ENCODE measurements at places on chromosomes 3 and 15.

DNA sequence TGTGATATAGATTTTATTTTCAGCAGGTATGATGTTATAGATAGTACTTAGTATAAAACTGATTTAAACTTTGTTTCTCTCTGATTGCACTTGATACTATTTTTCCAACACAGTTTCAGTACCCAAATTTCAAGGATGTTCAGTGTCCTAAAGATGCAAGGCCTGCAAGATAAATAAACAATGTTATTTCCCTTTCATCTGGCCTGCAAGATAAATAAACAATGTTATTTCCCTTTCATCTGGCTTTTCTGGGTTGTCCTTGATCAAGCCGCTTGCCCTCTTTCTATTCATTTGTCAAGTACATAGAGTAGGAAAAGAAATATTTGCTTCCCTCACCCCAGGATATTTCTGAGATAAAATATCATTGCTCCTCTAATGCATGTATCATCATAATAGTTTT, 571.0 kb downstream of the FGF12 start:
- DNase-seq: no peak

GRCh38 chr3:196179380-196180308, 31.6 kb downstream of the ZDHHC19 start:
- peak; percentile 67 for DNase-seq

DNA sequence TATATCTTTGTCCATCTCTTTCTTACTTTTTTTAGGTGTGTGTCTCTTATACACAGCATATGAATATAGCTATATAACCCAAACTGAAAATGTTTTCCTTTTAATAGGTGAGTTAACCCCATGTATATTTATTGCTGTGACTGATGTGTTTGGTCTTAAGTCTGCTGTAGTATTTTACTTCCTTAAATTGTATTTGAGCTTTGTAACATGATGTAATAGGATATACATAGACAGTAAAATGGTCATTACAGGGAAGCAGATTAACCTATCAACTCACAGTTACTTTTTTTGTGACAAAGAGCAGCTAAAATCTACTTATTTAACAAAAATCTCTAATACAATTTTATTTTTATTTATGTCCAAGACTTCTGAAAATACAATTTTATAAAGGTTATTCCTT, 51.8 kb upstream of the CDAN1 start:
- no peak for DNase-seq

- DNase-seq: no peak
These were observed 5.3 kb downstream of the ULK4 start for GRCh38 chr3:41956574-41956973.

DNA sequence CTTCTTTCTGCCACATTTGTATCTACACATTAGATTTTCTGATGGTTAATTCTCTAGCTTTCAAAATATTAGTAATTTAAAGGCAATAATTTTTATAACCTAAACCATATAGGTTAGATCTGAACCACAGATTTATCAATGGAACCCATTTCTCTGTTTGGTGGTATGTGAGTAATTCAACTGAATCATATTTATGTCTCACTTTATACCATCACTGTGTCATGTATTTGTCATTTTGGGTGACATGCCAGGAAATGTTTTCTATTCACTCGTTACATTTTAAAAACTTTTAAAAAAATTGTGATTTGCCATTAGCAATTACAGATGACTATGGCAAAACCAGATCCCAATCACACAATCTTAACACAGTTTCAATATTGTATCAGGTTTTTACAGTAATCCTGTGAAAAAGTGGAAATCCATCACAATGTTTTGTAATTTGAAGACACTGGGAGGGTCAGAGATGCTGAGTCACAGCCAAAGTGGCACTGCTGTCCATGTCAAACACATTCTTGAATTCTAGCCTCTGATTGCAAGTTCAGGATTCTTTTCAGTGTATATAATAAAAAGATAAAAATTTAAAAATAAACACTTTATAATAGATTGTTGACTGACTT, 356.0 kb upstream of the RBMS3 start:
- DNase-seq: no peak

DNA sequence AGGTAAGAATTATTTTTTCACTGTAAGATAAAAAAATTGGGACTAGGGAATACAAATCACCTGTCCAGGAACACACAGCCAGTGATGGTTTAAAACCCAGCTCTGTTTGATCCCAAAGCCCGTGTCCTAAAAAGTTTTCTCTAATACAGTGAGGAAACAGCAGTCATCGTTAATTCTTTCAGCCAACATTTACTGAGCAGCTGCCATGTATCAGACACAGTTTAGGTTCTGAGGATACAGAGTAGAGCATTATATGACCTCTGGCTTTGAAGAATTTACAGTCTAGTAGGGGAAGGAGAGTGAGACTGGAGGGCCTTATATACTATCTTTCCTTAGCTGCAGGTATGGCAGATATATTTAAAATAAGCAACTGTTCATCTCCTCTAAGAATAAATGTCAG, 82.7 kb downstream of the KCNMB2 start:
- DNase-seq: no peak

GRCh38 chr3:12557473-12558100, 700 bp downstream of the MKRN2 start:
- DNase-seq: no peak

DNA sequence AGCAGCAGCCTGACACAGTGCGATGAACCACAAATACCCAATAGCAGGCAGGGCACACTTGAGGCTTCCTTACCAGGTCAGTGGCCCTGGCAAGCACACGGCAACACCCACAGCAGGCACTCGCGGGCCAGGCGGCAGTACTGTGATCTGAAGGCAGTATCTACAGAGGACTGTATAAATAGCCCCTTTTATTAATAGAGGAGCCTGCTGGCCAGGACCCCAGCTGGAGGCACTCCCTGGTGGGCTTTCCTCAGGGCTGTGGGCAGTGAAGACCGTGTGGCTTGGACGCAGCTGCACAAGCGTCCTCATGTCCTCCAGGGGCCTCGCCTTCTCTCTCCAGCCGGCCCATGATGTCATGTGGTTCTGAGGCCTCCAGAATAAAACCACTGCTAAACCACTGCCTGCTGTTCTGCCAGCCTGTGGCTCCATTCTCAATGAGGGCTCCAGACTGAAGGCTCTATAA, 44.1 kb downstream of the LRIG1 start:
- DNase-seq: no peak

DNA sequence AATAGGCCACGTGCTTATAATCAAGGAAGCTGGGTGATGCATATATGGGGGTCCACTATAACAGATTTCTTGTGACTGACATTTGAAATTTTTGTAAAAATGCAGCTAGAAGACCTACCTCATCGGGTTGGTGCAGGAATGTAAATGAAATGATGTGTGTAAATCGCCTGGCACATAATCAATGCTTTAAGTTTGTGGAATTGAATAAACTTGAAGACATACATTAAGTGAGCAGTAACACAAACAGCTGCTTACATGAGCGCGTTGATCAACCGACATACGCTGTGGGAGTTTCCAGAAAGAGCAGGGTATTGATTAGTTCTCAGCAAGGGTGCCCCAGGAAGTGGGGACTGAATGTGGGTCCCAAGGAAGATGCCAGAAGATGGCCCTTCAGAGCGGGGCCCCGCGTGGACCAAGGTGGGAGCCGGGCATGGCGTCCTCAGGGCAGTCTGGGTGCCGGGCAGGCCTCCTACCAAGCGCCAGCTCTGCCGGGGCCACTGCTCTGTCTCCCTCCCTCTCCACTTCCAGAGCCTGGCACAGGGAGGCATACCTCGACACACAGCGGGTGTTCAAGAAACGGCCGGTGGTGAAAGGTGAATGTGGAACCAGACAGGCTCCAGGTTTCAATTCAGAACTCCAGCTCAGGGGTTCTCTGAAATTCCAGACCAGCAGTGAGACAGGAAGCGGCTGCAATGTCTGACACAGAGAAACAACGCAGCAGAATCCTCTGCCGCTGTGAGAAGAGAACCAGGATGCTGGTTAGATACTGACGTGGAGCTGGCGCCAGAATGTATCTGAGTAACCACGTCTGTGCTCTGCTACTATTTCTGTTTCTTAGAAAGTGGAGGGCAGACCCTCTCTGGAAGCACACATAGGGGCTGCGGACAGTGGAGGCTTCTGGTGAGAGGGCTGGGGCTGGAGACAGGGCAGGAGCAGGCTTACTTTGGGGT, 12.6 kb downstream of the BFSP2 start:
- no peak for DNase-seq
